ACHN (cell line): ENCODE measurements at places on chromosomes 3 and 15.

DNA sequence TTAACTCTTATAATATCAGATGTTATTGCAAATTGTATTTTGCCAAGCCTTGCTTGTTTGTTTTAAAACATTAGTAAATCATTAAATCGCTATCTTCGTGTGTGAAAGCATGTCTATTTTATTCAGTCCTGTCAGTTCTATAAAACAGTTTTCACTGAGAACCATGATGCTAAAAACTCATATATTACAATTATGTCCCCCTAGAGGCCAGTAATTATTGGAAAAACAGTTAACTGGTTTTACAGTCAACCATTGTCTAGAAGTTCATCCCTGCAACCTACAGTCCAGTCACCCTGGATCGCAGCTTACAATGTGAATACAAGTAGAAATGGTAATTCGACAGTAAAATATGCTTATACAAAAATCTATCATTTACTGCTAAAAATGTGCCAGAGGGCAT lies 311.5 kb upstream of the ROBO2 start:
- DNase-seq = no peak

GRCh38 chr3:126646674-126647073 lies 8.2 kb downstream of the TXNRD3 start:
- no peak for DNase-seq

- no peak for DNase-seq
Observed at GRCh38 chr3:138460536-138461205, 26.3 kb downstream of the ESYT3 start.

- no peak for DNase-seq
Observed at GRCh38 chr3:159934216-159934615, 54.4 kb upstream of the IL12A start.

- no peak for DNase-seq
Observed at GRCh38 chr3:143955113-143955512, 16.5 kb upstream of the DIPK2A start.
